ENCODE measurements at places on chromosomes 12 and 14.

DNA sequence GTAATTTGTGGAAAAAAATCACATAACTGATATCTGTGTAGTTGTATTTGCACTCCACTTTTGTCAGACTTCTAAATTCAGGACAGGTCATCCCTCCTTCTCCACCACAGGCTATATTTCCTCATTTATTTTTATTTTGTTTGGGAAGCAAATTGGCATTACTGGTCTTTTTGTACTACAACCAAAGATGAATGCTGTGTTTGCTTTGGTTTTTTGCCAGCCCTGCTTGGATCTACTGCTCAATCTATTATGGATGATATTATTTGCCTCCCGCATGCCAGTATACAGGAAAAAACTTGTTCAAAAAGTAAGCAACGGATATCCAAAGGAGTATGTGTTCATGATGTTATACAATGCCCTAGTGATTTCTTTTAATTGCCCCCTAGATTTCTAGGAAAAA, 948.8 kb downstream of the TRHDE start:
- no peak for DNase-seq

GRCh38 chr14:105083926-105084685, 18.9 kb upstream of the GPR132 start:
- DNase-seq: no peak

DNA sequence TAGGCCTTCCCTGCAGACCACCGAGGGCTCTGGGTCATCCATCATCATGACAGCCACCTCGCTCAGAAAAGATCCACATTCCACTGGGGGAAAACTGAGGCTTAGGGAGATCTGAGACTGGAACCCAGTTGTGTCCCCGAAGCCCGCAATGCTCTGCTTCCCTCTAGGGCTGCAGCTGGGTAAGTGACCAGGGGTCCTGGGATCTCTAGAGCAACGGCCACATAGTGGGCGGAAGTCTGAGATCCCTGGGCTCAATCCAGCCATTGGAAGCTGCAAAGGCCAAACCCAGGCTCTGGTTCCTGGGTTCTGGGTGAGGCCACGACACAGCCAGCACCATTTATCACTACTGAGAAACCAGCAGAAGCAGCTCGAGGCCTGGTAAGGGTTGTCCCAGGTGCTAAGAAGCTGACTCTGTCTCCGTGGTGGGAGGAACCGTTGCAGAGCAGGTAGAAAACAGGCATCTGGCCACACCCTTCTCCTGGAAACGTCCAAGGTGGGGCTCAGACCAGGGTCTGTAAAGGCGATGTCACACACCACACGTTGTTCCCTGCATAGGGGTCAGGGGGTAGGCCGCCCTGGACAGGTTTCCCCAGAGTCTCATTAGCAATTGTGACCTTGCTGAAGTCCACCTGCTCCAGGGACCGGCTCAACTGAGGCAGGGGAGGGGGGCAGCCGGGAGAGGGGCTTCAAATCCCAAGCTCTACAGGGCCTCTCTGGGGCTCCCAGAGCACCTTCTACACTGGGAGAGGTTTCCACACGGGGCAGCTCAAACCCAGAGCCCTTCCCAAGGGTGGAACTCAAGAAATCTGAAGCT, 38.6 kb downstream of the BCL11B start:
- DNase-seq: no peak

DNA sequence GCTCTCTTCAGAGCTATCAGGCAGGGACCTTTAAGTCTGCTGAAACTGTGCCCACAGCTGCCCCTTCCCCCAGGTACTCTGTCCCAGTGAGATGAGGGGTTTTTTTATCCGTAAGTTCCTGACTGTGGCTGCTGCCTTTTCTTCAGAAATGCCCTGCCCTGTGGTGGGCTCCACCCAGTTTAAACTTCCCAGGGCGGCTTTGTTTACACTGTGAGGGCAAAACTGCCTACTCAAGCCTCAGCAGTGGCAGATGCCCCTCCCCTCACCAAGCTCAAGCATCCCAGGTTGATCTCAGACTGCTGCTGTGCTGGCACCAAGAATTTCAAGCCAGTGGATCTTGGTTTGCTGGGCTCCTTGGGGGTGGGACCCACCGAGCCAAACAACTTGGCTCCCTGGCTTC, 46.9 kb upstream of the SLC16A7 start:
- DNase-seq: peak; percentile 9

GRCh38 chr14:65206448-65207096, 104.3 kb upstream of the MAX start:
- DNase-seq: peak; percentile 49

DNA sequence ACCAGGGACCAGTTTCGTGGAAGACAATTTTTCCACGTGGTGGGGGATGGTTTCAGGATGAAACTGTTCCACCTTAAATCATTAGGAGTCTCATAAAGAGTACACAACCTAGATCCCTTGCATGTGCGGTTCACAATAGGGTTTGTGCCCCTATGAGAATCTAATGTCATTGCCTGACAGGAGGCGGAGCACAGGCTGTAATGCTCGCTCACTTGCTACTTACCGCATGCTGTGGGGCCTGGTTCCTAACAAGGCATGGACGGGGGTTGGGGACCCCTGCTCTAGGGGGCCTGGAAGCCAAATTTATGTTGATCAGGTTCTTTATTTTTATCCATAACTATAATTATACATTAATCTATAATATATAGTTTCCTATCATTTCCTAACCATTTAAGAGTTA, 315.3 kb downstream of the MED13L start:
- DNase-seq: no peak

GRCh38 chr12:3243376-3244084, 166.4 kb downstream of the TSPAN9 start:
- DNase-seq: peak; percentile 6

DNA sequence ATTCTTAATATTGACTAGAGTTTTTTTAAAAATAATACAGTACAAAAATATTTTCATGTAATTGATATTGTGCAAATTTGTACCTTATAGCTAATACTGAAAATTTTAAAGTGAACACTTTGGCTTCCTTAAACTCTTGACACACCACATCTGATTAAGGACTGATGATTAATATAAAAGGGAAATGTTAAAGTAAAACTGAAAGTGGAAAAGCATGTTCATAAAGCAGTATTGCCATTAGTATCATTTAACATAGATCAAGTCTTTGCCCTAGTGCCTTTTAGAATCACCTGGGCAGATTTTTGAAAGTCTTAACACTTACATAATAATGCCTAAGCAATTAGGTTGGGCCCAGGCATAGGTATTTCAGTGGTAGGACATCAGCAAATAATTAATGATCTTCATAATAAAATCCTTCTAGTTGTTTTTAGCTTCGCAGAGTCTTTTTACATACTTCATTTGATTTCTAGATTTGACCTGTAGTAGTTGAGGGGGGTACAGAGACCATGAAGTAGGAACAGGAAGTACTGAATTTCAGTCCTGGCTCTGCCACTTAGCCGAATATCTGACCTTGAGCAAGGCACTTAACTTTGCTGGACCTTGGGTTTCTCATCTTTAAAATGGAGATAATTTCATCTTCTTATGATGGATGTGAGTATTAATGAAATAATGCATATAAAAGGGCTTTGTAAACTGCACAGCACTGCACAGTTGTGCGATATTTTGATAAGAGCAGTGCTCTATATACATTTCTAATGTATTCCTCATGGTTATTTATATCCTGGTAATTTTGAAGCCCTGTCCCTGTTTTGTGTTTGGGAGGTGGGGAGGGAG, 43.7 kb downstream of the MARK3 start:
- DNase-seq: peak; percentile 54

DNA sequence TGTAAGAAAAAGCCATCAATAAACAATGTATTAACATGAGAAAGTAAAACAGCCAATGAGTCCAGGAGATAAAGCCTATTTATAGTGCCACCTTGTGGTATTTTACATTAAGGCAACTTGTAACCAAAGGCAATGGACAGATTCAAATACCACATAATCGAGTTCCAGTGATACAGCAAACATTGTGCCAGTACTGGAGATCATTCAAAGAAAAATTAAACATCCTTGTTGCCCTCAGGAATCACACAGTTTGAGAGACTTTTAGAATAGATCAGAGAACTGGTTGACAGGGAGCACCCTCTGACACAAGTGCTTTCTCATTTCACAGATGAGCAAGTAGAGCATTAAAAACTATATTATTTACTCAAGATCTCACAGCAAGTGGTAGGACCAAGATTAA, 98.1 kb downstream of the DDHD1 start:
- DNase-seq: peak; percentile 74

GRCh38 chr12:88401155-88401554, 179.1 kb downstream of the KITLG start:
- no peak for DNase-seq

- no peak for DNase-seq
Measured at GRCh38 chr14:74641601-74642391, 29.8 kb upstream of the LTBP2 start.

- DNase-seq: peak; percentile 36
Measured at GRCh38 chr12:78004249-78005093, 173.8 kb downstream of the NAV3 start.

GRCh38 chr12:113428482-113428881, 6.3 kb downstream of the SDSL start:
- DNase-seq: no peak

DNA sequence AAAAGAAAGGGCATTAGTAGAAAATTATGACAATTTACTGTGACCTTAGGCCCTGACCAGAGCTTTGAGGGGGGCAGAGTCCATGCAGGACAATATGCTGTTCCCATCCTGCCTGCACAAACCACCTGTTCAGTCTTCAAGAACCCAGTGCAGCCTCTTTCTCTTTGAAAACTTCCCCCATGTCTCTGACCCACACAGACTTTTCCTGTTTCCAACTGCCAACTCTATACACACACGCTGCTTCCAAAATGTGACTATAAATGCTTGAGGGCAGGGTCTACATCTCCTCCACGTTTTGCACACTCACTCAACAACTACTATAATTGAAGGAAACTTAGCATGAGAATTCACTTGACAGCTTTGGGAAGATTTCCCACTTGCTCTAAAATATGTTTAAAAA, 36.6 kb upstream of the SYCP3 start:
- DNase-seq: peak; percentile 66

DNA sequence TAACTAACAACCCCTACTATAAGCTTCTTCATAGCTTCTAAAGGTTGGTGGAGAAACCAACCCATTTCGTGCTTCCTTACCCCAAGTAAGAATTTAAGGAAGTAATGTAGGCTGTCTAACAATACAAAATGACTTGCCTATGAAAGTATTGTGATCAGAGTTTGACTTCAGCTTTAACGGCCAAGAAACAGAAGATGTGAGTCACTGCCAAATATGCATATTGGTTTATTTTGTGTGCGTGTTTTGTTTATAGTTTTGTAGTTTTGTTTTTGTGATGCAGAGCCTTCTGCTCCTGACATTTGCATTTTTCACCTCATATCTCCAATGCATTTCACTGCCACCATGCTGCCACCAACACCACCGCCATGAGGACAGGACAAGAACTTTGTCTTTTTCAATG, 146.0 kb downstream of the FBXL14 start:
- DNase-seq: no peak

GRCh38 chr12:2752676-2753371, 41.9 kb upstream of the FKBP4 start:
- DNase-seq: peak; percentile 92

- DNase-seq: no peak
Measured at GRCh38 chr12:42744539-42745182, 155.1 kb upstream of the PRICKLE1 start.

GRCh38 chr14:89304972-89305703, 111.9 kb downstream of the FOXN3 start:
- peak; percentile 68 for DNase-seq

- DNase-seq: no peak
Measured at GRCh38 chr12:130482448-130482847, 144.8 kb downstream of the PIWIL1 start.

DNA sequence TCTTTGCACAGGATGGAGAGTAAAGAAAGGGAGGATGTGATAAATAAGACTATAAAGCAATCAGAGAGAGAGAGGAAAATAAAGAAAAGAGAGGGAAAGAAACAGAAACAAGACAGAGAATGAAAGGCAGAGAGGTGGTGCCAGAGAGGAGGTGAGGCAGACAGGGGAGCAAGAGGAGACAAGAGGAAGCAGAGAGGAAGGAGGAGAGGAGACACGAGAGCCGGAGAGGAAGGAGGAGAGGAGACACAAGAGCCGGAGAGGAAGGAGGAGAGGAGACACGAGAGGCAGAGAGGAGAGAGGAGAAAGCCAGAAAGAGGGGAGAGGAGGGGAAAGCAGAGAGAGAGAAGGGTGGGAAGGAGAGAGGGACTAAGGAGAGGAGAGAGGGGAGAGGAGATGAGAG, 125.2 kb downstream of the PAPOLA start:
- no peak for DNase-seq

DNA sequence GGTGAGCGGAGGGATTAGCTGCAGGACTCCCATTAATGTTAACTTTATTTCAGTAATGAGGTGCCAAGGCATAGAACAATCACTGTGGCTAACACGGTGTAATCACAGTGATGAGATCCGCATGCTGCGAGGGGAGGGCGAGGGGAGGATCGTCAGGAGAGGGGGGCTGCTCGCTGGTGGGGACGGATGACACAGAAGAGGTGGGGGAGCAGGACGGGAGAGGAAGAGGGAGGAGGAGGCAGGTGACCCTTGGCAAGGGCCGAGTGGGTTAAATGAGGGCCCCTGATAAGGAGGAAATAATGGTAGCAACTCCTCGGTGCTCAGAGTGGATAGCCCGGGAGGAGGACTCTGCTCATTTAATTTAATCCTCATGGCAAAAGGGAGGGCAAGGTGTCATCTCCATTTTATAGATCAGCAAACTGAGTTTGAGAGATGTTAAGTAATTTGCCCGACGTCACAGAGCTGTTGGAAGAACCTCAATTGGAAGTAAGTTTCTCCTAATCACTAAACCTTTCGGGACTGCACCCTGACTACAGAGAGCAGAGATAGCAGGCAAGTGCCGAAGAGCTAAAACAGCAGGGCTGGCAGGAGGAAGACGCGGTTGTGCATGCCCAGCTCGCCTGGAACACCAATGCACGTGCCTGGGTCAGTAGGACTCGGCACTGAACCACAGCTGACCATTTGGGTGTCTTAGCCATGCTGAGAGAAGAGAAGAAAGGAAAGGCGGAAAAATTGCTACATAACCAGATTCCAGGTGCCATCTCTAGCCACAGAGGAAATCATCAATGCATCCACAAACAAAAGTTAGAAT, 43.0 kb downstream of the SPRING1 start:
- no peak for DNase-seq

DNA sequence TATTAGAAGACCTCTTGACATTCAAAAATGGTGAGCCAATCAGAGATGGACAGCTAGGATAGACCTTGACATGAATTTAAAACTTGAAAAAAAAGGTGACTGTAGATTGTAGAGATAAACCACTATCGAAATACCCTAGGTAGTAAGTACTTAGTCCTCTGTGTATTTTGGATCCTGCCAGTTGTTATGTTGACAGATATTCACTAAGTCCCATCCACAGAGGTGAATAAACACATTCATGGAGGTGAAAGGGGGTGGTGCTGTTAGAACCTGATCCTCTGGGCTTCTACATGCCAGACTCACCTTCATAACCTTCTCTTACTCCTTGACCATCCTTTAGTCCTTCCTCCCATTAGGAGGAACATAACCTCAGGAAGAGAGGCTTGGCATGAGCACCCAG, 72.3 kb downstream of the OTX2 start:
- no peak for DNase-seq

- no peak for DNase-seq
Measured at GRCh38 chr14:101001311-101002069, 98.0 kb upstream of the RTL1 start.

- no peak for DNase-seq
Measured at GRCh38 chr12:89373763-89374572, 21.7 kb upstream of the DUSP6 start.

Measured in hematopoietic multipotent progenitor cell treated with erythropoietin and hydrocortisone succinate and interleukin-3 and kit ligand, for 4 days (in vitro differentiated cells).